ENCODE measurements at places on chromosomes 7 and 10. TPM values are rescaled to one million over a fixed set of nuclear protein-coding genes. Genes with fewer than 3 reads are reported as not detected.

The LIMK1 gene
- total RNA-seq = 13.5 TPM

The PTPRZ1 gene
- 1.8 TPM for total RNA-seq

The ALOX5 gene
- total RNA-seq = 12.9 TPM

The IFIT1 gene
- total RNA-seq = 41.2 TPM

The RBP3 gene
- not detected for total RNA-seq

The SFTPA1 gene
- 0.11 TPM for total RNA-seq

The MYO1G gene
- total RNA-seq = 0.91 TPM

The NUDT1 gene
- total RNA-seq = 12.4 TPM
